IPS-NIHi11 (cell line): ENCODE measurements at places on chromosomes 4 and X.

GRCh38 chr4:40940756-40941155 lies 191.0 kb downstream of the NSUN7 start:
- no peak for DNase-seq

DNA sequence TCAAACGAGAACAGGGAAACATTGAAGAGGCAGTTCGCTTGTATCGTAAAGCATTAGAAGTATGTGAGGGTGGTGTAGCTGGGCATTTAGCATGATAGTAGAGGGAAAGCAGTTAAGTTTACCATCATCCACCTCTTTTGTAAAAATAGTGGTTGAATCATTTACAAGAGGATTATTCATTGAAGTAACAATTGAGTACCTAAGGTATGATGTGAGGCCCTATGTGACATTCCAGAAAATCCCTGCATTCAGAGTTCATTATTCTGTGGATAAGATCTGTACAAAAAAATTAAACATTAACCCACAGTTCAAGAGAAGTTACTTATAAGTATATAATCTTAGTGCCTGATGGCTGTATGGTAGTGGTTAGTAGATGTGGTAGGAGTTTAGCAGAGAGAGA lies 22.2 kb upstream of the GCNA start:
- DNase-seq, result no peak

DNA sequence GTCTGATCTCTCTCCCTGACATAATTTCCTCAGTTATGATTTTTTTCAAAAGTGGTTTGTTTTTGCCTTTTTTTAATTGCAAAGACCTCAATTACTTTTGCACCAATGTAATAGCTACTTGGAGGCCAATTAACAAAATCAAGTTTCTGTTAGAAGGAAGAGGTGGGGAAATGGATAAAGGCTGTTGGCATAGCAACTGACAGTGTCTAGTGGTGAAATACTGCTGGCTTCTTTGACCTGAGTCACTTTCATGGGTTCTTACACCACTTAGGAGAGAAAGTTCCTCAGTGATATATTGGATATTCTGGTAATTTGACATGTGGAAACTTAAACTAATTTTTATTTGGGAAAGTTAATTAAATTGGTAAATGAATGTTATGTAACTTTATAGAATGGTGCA lies 26.5 kb upstream of the ATP8A1 start:
- DNase-seq, result no peak

- no peak for DNase-seq
Measured at GRCh38 chr4:168574581-168575295, 77.9 kb downstream of the PALLD start.

- DNase-seq, result peak; percentile 23
Measured at GRCh38 chr4:26083987-26084386, 170.0 kb downstream of the SMIM20 start.

DNA sequence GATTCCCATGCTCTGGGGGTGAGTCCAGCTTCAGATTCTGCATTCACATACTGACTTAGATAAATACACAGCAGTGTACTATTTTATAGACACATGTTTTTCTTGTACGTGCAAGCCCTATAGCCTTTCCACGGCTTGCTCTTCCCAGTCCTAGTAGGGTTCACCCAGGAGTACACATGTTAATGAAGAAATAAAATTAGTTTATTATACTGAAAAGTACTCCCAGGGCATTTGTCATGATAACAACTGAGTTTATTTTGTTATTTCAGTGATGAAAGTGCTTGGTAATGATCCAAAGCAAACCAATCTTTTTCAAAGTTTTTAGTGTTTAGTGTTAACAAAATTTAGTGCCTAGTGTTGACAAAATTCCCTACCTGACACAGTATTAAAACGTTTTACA lies 21.3 kb downstream of the MAPK10 start:
- no peak for DNase-seq

DNA sequence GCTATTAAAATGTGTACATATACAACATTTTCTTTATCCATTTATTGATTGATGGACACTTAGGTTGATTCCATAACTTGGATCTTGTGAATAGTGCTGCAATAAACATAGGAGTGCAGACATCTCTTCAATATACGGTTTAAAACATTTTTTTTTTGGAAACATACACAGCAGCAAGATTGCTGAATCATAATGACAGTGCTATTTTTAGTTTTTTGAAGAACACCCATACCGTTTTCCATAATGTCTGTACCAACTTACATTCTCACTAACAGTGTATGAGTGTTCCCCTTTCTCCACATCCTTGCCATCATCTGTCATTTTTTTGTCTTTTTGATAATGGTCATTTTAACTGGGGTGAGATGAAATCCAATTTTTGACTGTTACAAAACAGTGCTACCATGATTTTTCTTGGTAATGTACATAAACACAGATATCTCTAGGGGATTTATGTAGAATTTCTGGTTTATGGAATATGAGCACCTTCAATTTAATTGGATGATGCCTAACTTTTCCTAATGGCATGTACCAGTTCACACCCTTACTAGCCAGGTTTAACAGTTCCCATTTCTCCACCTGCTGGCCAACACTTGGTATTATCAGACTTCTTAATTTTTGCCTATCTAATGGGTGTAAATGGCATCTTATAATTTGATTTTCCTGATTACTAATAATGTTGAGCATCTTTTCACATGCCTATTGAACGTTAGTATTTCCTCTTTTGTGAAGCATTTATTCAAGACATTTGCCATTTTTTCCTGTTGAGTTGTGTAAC lies 21.0 kb upstream of the TMSB15B start:
- peak; percentile 13 for DNase-seq

- peak; percentile 34 for DNase-seq
Measured at GRCh38 chrX:22689290-22689689, 310.5 kb upstream of the DDX53 start.

- DNase-seq, result peak; percentile 52
Measured at GRCh38 chr4:124144238-124144654, 568.3 kb downstream of the ANKRD50 start.

DNA sequence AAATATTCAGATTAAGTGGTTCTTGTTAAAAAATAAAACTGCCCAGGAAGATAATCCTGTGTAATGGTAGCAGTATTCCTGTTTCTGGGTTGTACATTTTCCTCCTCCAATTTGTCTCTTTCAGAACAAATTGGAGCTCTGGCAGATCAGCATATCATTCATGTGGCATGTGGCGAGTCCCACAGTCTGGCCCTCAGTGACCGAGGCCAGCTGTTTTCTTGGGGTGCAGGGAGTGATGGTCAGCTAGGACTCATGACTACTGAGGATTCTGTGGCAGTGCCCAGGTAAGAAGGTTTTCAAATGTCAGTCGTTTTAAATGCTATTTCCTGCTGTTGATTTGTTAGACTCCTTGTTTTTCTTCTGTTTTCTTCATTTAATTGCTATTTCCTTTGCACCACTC lies 47.9 kb downstream of the NAP1L5 start:
- no peak for DNase-seq

DNA sequence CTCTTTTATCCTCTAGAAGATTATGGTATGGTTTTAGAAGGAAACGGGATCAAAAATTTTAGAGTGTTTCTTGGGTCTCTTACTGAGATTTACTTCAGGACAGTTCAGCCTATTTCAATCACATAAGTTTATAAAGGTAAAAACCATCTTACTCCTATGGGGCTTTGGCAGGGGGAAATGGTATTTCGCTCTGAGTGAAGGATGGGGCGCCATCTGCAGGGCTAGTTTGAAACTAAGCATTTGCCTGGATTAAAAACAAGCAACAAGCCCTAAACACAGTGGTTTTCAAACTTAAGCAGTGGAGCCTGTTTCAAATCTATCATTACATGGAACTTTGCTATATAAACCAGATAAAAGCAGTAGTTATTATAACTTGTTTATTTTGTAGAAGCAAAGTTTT lies 361.5 kb upstream of the FMR1 start:
- DNase-seq, result peak; percentile 3

- DNase-seq, result no peak
Measured at GRCh38 chr4:7787681-7788141, 151.9 kb downstream of the AFAP1 start.

- peak; percentile 46 for DNase-seq
Measured at GRCh38 chr4:56906489-56907393, 959 bp upstream of the REST start.

DNA sequence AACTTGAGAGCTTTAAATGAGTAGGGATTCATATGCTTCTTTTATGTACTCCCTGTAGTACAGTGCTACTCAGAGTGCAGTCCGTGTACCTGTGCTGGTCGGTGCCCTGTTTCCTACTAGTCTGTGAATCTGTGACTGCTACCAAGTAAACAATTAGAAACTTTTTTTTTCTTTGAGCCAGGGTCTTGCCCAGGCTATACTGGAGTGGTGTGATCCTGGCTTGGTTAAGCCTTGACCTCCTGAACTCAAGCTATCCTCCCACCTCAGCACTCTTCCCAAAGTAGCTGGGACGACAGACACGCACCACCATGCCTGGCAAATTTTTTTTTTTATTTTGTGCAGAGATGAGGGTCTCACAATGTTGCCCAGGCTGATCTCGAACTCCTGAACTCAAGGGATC lies 6.4 kb upstream of the GPC3 start:
- no peak for DNase-seq

DNA sequence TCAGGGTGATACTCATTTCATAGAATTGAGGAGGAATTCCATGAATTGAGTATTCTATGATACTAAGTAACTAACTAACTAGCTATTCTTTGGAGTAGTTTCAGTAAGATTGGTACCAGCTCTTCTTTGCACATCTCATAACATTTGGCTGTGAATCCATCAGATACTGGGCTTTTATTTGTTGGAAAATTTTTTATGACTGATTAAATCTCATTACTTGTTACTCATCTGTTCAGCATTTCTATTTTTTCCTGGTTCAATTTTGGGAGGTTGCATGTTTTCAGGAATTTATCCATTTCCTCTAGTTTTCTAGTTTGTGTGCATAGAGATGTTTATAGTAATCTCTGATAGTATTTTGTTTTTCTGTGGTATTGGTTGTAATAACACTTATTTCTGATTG lies 70.8 kb upstream of the FREM3 start:
- DNase-seq, result no peak

DNA sequence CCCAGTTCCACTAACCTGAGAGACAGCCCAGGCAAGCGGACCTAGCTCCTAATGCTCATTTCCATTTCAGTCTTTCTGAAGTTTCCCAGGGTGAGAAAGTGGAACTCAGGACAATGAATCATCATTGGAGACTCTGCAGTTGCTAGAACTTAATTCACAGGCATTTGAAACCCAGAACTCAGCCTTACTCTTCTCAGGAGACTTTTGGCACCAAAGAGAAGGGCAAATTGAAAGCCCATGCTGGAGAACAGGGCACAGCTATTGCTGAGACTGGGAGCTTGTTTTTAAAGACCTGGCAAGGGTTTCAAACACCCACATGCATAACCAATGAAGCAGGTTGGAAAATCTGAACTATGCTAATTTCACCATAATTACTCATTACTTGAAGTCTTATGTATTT lies 36.0 kb downstream of the BST1 start:
- DNase-seq, result no peak

DNA sequence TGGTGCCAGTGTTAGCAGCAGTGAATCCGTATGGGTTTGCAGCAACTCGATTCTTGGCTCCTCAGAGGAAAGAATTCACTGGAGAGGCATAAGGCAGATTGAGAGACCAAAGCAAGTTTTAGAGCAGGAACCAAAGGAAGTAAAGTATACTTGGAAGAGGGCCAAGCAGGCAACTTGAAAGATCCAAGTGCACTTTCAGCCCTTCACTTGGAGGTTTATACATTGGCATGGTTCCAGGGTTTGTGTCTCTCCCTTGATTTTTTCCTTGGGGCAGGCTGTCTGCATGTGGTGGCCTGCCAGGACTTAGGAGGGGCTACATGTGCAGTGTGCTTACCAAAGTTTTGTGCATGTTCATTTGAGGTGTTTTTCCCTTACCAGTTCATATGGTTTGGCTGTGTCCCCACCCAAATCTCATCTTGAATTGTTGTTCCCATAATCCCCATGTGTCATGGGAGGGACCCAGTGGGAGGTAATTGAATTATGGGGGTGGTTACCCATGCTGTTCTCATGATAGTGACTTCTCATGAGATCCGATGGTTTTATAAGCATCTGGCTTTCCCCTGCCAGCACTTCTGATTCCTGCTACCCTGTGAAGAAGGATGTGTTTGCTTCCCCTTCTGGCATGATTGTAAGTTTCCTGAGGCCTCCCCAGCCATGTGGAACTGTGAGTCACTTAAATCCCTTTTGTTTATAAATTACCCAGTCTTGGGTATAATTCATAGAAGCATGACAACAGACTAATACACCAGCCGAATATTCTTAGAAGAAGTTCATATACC lies 86.2 kb upstream of the TSPAN5 start:
- no peak for DNase-seq

DNA sequence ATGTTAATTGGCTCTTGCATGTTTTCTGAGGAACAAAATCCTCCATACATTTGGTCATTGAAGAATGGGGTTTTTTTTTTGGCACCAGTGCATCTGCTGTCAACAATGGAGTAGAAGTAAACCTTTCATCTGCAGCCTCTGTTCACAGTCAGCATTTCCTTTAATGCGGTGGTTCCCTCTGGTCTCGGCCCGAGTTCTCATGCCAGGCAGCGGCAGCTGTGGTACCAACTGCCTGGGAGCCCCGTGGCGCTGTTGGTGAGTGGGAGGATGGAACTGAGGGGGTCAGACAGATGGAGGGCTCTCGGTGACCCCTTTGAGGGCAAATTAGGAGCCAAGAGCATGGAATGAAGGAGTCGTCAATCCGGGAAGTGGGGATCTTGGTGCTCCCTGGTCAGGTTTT lies 114.7 kb downstream of the AFF1 start:
- no peak for DNase-seq

DNA sequence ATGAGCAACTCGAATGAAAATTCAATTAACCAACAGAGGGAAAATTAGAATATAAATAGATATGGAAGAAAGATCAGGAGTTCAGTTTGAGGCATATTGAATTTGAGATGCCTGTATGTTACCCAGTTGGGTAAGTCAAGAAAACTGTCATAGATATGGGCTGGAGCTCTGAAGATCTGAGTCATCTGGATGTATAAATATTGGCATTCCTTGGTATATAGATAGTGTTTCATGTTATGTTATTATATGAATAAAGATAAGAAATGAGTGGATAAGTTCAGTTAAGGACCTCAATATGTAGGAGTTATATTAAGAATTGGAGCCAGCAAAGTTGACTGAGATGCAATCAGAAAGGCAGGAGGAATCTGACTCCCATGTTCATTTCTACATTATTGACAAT lies 543.6 kb upstream of the SMIM31 start:
- DNase-seq, result no peak

DNA sequence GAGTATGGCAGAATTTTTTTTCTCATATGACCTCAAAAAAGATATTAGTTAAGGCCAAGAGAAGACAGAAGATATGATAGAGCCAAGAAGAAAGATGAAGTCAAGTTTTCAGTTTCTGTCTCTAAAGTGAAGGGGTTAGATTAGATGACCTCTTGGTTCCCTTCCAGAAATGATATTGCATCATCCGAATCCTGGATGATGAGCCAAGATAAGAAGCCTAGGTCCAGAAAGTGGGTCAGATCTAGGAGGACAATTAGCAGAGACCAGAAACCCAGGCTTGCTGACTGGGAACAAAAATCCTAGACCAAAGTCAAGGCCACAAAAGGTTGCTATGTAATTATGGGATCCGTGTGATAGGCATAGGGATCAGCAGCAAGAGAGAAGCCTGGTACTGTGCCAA lies 20.2 kb downstream of the SATL1 start:
- no peak for DNase-seq
